ENCODE measurements at places on chromosomes 11 and 22.
A peak's percentile ranks its signal among the peaks of the same experiment; 100 is the strongest.

DNA sequence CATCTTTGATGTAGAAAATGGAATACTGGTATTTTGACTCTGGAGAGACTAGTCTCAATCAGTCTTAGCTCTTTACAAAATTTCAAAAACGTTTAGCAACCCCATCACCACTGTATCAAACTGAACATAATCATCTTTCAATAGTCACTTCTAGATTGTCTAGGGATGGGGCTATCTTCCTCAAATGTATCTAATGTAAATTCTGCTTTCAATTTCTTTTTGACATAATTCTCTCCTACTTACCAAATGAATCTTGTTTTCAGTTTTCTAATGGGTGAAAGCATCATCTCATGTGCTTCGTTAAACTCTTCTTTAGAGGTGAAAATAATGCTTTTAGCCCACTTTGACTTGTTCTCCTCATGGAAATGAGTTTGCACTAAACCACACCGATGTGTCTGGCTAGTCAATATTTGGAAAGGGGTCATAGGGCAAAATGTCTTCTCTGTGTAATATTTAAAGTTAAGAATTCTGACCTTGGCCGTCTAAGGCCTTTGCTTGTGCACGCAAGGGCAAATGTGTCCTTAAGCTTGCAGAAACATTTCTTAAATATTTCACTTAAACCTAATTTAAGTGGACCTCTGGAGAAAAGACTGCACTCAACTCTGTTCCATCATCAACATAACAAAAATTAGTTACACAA, 5.2 kb downstream of the SIK3 start:
- no peak for DNase-seq

DNA sequence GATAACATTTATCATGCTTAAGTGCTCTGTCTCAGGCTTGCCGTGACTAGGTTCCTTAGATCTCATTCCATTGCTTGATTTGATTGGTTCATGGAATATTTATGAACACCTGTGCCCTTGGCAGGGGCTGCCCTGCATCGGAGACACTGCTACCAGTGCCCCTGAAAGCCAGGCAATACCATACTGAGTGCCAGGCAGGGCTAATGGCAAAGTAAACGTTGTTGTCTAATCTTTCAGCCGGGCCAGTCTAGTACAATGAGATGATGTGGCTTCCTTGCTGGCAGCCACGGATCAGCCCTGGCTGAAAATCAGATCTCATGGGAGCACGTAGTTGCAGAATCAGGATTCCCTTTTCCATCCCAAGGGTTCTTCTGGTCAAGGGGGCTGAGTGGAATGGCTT, 5.0 kb upstream of the PGA3 start:
- DNase-seq = no peak

DNA sequence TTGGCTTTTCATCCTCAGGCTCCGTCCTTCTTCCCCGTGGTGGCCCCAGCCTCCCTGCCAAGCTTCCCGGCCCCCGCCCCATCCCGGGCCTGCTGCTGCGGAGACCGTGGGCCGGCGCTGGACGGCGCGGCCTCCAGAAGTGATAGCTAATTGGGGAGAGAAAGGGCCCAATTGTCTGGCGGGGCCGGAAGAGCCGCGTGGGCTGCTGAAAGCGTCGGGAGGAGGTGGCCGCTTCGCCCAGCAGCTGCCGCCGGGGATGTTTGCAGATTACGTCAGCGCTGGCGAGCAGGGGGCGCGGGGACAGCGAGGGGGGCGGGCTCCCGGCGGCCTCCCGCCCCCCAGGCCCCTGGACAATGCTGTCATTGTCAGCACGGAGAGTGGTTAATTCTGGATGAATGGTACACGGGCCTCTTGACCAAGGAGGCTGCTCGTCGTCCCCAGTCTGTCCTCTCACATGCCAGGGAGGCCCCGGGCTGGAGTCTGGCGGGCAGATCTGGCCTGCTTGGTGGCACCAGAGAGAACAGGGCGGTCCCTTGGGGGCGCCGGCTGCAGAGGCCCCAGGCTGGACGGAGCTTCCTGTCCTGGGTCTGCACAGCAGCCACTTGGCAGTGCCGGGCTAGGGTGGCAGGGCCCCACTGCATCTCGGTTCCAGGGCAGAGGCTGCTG, 1.6 kb downstream of the SMIM38 start:
- no peak for DNase-seq

- DNase-seq = no peak
Measured at GRCh38 chr22:37986371-37986770, 2.0 kb upstream of the SOX10 start.

DNA sequence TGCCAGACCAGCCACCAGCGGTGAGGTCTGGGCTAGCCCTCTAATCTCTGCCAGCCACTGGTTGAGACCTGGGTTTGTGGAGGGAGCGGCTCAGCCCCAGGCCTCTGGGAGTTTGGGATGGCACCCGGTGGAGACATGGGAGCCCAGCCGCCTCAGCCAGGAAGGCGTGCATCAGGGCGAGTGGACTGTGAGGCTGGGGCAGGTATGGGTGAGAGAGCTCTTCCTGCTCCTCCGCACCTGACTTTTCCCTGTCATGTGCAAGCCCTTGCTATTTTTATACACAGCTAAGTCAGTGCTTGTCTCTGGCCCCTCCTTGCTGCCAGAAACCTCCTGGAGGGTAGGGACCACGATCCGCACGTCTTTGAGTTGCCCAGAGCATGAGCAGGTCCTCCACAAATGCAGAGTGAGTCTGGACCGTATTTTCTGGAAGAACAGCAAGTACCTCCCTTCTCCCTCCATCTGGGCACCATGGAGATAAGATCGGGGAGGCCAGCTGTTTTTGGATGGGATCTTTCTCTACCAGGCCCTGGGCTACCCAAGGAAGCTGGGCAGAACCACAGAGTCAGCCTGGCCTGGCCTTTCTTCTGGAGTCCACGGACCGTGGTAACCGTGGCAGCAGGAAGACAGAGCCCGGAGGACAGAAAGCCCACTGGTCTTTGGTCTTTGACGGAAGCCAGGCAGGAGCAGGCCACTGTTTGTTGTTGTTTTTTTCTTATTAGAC, 53.3 kb downstream of the IGLL1 start:
- DNase-seq = no peak

- DNase-seq = no peak
Measured at GRCh38 chr11:27860811-27861210, 160.6 kb upstream of the BDNF start.

GRCh38 chr11:69156673-69157155, 979 bp downstream of the SMIM38 start:
- DNase-seq = no peak

DNA sequence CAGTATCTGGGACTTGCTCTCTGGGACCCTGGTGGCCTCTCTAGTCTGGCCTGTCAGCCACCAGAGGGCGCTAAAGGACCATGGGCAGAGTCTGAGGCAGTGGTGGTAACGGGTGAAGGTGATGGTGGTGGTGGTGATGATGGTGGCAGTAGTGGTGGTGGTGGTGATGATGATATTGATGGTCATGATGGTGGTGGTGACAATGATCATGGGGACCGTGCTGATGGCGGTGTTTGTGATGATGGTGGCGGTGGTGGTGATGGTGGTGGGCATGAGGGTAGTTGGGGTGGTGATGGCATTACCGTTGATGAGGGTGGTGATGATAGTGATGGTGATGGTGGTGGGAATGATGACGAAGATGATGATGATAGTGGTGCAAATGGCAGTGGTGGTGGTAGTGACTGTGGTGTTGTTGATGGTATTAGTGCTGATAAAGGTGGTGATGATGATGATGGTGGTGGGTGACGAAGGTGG, 16.0 kb downstream of the TRPM5 start:
- DNase-seq = peak; percentile 59

DNA sequence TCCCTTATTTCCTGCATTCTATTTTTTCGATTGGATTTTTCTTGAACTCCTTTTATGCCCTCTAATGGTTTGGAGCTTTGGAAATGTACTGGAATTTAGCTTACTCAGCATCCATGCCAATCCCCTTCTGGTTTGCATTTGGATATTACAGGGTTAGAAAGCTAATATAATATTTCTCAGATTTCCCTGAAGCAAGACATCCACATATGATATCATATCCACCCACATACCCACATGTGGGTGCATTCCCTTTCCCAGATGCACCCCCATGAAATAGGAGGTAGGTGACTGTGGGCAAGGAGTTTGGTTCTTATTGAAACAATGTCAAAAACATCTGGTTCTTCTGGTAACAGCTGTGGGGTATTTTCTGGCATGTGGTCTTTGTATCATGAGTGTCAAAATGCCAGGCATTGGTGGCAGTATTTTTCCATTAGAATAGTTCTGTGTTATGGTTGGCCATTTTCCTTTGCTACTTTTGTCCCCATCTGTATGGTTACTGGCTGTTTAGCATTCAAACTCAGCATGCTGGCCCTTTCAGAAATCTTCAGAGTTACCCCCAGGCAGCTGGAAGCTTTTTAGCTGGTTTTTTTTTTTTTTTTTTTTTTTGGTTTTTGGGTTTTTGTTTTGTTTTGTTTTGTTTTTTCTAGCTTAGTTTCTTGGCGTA, 32.7 kb upstream of the DDX10 start:
- no peak for DNase-seq

- DNase-seq = no peak
Measured at GRCh38 chr22:28948424-28948823, 65.1 kb downstream of the ZNRF3 start.

DNA sequence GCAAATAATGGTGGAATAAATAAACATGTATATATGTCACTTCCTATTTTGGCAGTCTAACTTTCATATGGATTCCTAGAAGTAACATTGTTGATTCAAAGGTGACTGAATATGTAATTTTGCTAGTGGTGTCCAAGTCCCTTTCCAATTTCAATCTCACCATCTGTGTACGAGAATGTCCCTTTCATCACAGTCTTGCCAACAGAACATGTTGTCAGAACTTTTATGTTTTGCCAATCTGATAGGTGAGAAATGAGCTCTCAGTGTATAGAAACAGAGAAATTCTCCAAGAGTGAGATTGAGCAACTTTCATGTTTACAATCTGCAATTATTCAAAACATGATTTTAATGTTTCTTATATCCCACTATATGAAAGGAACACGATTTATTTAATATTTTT, 167.5 kb downstream of the CNTN5 start:
- DNase-seq = no peak

DNA sequence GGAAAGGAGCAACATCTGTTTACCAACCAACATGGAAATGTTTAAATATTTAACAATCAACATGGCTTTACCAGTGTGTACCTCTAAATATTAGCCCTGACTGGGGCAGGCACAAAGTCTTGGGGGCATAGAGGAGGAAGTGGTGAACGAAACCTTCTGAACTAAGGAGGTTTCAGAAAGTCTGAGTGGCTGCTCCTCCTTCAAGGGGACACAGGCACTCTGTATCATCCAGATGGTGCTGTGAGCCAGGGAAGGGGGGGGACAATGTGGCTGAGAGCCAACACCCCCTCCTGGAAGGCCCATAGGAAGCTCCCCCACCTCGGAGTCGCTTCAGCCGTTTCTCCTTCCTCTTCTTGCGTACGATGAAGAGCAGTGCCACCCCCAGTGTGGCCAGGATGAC, 107.7 kb downstream of the CEP164 start:
- no peak for DNase-seq

DNA sequence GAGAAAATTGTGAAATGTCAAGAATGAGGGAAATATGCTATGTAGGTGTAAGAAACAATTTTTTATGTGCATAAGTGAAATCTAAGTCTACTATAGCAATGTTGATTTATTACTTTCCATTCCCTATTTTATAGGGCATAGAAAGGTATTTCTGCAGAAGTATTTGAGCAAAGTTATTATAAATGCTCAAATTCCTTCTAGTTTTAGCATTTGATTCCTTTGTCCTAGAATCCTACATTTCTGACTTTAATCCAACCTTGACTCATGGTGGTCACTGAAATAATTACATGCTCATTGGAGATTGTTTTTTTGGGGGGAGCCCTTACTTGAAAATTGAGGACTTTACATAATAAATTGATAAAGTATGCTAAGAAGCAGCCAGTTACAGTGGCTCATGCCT, 716.6 kb upstream of the LUZP2 start:
- no peak for DNase-seq

DNA sequence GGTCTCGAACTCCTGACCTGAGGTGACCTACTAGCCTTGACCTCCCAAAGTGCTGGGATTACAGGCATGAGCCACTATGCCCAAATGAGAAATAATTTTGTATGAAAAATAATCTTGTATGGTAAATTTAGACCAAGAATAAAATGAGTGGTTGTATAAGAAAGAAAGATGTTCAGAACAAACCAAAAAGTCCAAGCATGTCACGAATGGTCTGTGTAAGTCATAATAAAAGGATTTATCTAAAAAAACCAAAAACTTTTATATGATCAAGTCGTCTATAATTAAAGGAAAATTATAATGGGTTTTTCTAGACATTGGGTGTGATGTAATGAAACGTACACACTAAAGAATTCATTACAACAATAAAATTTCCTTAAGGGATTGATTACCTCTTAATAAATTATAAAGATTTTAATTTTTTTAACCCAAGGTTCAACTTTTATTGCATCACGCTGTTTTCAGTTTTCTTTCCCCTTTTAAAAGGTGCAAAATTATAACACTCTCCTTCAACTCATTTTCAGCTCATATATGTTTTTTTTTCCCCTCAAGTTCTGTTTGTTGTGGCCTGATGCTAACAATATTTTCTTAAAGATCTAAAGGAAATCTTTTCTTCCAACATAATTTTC, 8.9 kb upstream of the AQP11 start:
- peak; percentile 17 for DNase-seq

GRCh38 chr11:73185680-73186293, 32.3 kb upstream of the P2RY2 start:
- no peak for DNase-seq

GRCh38 chr22:32327066-32327465, 30.6 kb upstream of the RFPL3 start:
- no peak for DNase-seq

GRCh38 chr11:57658023-57658361, 430 bp downstream of the CLP1 start:
- DNase-seq = no peak

GRCh38 chr11:99098258-99098657, 77.5 kb downstream of the CNTN5 start:
- DNase-seq = no peak

GRCh38 chr11:70112017-70112434, 33.9 kb downstream of the ANO1 start:
- no peak for DNase-seq

DNA sequence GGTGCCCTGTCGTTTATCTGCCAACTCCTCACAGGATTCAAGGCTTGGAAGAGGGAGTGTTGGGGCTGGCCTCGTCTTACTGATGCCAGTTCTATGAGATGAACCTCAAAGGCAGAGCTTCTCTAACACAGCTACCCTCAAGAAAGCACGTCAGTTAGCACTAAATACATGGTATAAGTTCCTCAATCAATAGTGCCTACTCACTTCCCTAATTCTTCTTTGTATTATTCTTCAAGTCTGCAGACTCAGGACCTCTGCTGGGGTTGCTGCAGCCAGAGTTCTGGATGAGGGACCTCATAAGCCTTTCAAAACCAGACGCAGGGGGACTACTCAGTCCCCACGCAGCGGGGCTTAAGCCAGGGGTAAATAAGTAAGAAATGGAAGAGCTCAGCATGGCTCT, 118.3 kb downstream of the VPREB1 start:
- no peak for DNase-seq

GRCh38 chr22:48035897-48036296, 1273.4 kb downstream of the TBC1D22A start:
- DNase-seq = no peak

Measured in COR-L47 (cell line).